ENCODE measurements at places on chromosomes 5 and 9.

GRCh38 chr9:137500666-137501397 lies 41.7 kb upstream of the NSMF start:
- no peak for DNase-seq

GRCh38 chr9:18543406-18544192 lies 69.6 kb downstream of the ADAMTSL1 start:
- no peak for DNase-seq

DNA sequence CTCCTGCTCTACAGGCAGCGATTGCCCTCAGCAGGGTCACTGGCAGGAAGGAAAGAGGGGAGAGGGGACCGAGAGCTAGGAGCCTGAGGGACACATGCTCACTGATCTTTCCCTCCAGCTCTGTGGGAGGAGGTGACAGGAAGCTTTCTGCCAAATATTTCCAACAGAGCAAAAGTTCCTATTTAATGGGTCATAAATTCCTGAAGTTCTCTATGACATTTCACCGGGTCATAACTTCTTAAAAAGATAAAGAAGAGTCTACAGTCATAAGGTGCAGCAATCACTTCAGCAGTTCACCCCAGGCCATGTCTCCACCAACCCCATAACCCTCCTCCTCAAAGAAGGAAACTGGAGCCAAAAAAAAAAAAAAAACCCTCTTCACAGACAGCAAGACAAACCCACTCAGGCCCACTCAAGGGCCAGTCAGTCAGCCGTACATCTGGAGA lies 481.1 kb downstream of the NR2F1-AS1 start:
- DNase-seq = no peak

- DNase-seq = no peak
These were observed 96.4 kb upstream of the SELENOP start for GRCh38 chr5:42908086-42908485.

GRCh38 chr5:137146402-137146890 lies 352.7 kb downstream of the SPOCK1 start:
- no peak for DNase-seq

DNA sequence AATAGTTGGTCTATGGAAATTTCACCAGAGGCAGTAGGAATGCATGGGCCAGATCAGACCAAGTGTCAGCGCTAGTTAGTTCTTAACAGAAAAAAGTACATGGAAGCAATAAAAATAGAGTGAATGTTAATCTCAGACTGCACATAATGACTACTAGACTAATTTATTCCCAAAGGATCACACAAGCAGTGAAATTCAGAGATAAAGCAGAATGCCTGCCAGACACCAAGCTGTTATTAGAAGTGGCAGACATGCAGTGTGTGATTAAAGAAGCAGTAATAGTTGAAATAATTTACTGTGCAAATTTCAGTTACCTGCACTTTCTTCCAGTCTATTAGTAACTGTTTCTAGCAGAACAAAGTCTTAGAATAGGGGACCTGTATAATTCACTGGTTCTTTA lies 1024.2 kb downstream of the CDH9 start:
- DNase-seq = no peak

DNA sequence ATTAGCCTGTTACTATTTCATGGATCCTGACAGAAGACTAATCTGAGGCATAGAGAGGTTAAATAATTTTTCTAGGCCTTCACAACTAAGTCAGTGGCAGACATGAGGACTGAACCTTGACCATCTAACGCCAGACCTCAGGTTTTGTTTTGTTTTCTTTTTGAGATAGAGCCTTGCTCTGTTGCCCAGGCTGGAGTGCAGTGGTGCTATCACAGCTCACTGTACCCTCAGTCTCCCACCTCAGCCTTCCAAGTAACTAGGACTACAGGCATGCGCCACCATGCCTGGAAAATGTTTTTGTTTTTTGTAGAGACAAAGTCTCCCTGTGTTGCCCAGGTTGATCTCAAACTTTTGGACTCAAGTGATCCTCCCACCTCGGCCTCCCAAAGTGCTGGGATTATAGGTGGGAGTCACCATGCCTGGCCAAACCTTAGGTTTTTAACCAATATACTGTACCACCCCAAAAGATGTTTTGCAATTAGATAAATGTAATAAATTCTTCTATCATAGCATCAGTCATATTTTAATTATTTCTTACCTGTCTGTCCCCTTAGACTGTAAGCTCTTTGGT lies 35.4 kb downstream of the ERCC6L2 start:
- no peak for DNase-seq

- DNase-seq = no peak
These were observed 51.2 kb downstream of the NIM1K start for GRCh38 chr5:43243270-43243669.

GRCh38 chr5:118015511-118015910 lies 972.8 kb downstream of the DTWD2 start:
- no peak for DNase-seq

DNA sequence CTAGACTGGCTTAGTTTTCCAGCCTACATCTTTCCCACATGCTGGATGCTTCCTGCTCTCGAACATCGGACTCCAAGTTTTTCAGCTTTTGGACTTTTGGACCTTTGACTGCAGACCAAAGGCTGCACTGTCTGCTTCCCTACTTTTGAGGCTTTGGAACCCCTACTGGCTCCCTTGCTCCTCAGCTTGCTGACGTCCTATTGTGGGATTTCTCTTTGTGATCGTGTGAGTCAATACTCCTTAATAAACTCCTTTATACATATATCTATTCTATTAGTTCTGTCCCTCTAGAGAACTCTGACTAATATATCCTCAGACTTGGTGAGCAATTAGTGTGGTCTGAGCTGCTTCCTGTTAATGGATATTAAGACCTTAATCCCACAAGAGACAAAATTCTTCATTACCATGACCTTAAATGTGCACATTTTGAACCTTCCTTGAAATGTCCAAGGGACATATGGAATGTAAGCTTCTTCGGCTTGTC lies 752.9 kb downstream of the CDH18 start:
- DNase-seq = no peak

DNA sequence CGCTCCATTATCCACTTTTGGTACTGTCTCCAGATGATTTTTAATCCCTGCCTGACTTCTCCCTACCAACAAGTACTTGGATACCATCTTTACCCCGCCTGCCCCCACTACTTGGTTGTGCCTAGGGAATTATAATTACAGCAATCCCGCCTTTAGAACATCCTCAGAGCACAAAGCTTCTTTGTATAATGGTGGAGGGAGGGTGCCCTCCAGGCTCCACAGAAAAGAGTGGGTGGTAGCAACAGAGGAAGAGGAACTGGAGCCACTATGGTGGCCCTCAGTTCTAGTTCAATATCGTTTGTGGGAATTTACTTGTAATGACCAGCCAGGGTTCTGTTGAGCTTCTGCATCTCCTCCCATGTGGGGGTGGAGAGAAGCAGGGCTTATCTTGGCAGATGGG lies 79.0 kb upstream of the RNF38 start:
- DNase-seq = no peak

DNA sequence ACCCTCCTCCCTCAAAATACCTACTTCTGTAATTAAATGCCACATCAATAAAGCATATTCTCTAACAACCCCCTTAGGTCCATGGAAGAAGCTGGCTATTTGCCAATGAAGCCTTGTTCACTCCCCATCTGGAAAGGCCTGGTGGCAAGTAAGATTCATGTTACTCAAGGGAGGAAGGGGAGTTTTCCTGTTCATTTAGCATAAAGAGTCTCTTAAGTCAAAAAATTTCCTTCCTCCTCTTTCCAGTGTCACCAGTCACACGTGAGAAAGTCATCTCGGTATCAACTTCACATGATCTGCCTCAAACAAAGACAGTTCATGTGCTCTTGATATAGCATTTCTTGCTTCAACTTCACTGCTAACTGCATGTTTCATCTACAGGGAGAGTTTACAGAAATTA lies 32.7 kb upstream of the RIC1 start:
- DNase-seq = no peak

GRCh38 chr5:144210655-144211054 lies 40.0 kb downstream of the KCTD16 start:
- no peak for DNase-seq

DNA sequence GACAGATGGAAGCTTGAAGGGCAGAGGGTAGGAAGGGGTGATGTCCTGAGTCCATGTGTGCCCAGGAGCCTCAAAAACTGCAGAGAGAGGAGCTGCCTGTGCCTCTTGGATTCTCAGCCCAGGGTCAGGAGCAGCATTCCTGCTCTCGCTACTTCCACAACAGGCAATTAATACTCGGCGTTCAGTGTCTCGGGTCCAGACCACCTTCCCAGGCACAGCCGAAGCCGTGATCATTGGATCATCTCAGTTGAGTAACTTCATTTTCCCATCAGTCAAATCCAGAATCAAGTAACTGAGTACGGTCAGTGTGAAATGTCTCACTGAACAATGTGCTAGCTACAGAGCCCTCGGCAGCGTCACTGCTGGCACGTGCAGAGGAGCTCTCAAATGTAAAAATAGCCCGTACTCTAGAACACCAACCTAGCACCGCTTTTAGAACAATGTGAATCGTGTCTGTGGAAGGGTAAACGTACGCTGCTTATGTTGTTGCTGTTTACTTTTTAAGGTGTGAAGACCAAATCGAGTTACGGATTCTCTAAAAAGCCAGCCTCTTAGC lies 63.5 kb upstream of the IRX4 start:
- no peak for DNase-seq
